ENCODE measurements at places on chromosomes 13 and 19.
A peak's percentile ranks its signal among the peaks of the same experiment; 100 is the strongest.

GRCh38 chr13:48585456-48585840 is 52.6 kb upstream of the RCBTB2 start:
- no peak for DNase-seq

- DNase-seq: no peak
These were observed 167.6 kb downstream of the B3GLCT start for GRCh38 chr13:31367410-31367809.

DNA sequence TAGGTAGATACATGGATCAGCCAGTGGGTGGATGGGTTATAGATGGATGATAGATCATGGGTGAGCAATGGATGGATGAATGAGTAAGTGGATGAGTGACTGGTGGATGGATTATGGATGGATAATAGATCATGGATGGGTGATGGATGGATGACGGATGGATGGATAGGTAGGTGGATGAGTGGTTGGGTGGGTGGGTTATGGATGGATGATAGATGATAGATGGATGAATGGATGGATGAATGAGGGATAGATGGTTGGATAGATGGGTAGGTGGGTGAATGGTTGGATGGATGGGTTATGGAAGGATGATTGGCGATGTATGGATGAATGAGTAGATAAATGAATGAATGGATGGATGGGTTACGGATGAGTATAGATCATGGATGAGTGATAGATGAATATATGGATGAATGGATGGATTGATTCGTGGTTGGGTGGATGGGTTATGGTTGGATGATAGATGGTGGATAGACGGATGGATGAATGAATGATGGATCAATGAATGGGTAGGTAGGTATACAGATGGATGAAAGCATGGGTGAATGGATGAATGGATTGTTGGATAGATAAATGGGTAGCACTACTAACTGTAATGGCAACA is 27.0 kb upstream of the PTPRS start:
- DNase-seq: no peak

DNA sequence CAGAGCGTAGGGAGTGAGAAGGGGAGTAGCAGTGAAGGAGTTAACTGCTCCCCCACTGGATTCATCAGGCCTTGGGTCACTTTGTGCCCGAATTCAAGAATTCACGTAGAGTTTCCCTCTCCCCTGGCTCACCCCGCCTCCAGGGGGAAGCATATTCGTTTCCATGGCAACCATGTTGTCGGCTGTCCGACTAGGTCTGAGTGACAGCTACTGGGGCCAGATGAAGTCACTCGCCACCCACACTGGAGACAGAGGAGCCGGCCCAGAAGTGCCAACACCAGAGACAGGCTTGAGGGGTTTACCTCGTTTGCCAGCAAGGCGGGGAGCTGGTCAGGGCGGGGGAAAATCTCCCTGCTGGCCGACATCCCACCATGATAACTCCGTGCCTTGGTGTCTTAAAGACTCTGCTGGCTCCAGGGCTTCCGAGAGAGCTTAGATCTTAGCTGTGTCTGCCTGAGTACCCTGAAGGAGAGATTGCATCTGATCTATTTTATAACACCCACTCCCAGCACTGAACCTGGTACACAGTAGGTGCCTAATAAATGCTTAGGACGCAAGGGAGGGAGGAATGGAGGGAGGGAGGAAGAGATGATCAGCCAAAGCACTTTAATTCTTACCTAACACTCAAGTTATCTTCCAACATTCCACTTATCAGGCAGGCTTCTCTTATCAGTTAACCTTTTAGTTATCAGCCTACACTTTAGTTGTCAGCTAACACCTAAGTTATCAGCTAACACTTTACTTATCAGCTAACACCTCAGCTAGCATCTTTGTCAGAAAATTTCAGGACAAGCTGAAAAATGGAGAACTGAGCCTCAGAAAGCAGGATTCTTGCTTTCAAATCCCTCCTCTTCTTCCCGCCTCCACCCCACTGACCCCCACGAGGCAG is 57.2 kb upstream of the ZNRF4 start:
- DNase-seq: peak; percentile 5

DNA sequence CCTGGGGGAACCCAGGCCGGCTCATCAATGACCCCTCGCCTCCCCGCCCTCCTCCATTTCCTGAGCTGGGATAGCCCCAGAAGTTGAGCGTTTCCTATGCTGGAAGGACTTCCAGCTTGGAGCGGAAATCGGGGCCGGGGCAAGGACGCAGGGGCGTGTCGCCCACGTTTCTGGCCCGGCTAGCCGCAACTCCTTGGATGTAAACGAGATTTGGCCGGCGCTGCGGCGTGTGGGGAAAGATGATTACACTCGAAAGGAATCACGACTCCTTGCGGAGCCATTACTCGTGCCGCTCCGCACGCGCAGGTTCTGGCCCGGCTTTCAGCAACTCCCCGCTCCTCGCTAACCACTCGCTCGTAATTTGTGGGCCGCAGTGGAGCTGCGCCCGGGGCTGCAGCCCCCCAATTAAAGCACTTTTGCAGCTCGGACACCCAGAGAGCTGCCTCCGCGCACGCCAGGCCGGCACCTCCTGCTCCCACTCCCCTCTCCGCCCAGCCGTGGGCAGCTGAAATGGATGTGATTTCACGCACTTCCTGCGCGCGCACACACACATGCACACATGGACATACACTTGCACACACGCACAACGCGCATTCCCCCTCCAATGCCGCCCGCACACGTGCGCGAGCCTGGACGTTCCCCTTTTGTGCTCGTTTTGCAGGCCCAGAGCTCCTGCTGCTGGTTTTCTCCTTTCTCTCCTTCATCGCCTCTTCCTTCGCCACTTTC is 15.7 kb downstream of the ZIC5 start:
- DNase-seq: no peak

- DNase-seq: no peak
These were observed 51.4 kb downstream of the ATP11A start for GRCh38 chr13:112741185-112741755.

DNA sequence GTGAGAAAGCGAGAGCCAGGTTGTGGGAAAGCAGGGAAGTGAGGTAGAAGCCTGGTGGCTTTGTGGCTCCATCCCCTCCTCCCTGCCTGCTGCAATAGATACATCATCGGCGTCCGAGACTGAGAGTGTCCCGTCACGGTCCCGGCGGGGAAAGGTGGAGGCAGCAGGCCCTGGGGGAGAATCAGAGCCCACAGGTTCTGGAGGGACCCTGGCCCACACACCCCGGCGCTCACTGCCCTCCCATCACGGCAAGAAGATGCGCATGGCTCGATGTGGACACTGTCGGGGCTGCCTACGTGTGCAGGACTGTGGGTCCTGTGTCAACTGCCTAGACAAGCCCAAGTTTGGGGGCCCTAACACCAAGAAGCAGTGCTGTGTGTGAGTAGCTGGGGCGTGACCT is 5.1 kb downstream of the KMT2B start:
- DNase-seq: no peak

DNA sequence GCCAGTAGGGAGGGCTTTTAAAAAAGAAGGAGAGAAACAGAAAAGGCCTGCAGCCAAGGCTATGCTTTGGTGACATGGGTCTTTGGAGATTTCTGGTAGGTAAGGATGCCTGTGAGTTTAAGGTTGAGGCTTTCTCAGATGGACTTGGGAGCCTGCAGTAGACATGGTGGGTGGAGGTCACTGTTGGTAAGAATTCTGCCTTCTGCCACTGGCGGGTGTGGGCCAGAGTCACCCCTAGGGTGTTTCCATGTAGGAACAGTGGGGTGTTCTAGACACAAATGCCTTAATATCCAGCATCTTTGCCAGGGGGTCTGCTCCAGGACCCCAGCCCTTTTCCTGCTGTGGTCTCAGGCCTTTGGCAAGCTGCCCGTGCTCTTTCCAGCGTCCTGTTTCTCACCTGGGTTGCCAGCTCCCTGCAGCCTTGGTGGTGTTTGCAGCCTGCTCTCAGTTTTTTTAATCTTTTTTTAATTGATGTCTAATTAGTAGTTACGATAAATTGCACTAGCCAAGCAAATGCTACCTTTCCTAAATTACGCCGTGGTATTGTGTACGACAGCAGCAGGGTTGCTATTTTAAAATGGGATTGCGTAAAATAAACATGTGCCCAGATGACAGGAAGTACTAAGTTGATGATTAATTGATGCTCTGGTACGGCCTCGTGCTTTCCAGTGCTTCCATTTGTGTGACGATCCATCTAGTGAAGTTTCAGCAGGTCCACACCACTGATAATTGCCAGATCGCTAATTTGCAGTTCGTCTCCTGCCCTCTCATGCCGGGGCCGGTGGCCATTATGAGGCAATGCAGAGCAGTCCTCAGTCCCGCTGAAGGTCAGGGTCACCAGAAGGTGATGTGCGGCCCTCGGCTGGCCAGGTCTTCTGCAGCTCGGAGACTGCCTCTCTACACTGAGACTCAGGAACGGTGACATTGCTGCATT is 35.3 kb upstream of the NPAS1 start:
- no peak for DNase-seq

- peak; percentile 86 for DNase-seq
These were observed 1.1 kb upstream of the WBP4 start for GRCh38 chr13:41060082-41060723.

DNA sequence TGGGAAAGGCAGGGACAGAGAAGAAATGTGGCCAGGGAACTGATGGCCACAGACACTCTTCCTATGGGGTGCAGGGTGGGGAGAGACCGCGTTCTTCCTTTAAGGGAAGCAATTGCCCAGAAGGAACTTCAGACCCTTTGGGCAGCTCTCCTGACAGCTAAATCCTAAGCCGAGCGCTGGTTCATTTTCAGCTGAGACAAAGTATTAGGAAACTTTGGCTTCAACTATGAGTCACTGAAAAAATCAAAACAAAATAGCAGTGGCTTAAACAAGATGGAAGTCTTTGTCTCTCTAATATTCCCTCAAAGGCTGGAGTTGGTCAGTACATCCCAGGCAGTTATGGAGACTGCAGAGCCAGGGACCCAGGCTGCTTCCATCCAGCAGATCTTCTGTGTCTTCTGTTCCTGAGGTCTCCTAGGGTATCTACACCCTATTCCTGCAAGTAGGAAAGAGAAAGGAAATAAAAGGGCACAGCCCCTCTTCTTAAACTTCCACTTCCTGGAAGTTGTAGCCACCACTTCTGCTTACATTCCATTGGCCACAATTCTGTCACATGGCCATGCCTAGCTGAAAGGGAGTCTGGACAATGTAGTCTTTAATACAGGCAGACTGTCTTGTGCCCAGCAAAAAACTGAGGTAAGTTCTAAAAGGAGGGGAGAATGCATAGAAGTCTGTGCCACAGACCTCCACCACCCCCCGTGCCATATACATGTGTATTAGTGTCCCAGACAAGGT is 163.5 kb downstream of the KATNAL1 start:
- DNase-seq: no peak

- DNase-seq: peak; percentile 71
These were observed 6.5 kb upstream of the OPA3 start for GRCh38 chr19:45591004-45591637.

- DNase-seq: no peak
These were observed 15.8 kb downstream of the MRPS31 start for GRCh38 chr13:40755082-40755700.

DNA sequence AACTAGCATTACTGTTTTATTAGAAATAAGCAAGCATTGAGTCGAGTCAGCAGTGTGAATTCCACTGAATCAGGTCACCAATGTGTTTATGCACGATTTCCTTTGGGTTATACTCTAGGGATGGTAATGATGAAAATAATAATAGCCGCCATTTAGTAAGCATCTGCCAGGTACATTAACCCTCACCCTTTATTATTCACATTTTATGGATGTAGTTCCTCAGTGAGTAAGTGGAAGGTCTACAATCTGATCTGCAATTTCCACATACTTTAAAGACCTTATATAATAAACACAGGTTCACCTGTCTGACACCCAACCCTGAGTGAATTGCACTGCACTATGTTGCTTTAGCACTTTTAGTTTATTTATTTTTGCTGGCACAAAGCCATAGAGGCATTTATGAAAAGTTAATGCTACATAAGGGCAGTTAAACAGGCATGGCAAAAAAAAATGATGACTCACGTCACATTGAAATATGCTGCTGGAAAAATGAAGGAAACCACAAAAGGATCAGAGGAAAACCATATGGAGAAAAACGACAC is 122.4 kb downstream of the TRPC4 start:
- DNase-seq: no peak

DNA sequence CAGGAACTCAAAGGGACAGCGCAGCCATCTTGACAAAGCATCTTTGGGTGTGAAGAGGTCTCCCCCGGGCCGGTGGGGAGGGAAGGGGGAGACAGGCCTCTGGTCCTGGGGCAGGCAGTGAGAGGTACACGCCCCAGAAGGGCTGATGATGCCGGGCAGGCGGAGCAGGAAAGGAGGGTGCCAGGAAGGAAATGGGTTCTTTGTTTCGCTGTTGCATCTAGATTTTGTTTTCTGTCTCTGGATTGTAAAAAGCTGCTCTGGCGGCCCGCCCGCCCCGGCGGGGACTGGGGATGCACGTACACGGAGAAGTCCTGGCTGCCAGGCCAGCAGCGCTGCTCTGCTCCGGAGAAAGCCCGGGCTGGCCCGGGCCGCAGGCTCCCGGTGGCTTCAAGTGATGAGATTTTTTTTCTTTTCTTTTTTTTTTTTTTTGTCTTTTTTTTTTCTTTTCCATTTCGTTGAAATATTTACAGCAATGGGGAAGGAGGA is 13.2 kb upstream of the ASF1B start:
- DNase-seq: peak; percentile 54

DNA sequence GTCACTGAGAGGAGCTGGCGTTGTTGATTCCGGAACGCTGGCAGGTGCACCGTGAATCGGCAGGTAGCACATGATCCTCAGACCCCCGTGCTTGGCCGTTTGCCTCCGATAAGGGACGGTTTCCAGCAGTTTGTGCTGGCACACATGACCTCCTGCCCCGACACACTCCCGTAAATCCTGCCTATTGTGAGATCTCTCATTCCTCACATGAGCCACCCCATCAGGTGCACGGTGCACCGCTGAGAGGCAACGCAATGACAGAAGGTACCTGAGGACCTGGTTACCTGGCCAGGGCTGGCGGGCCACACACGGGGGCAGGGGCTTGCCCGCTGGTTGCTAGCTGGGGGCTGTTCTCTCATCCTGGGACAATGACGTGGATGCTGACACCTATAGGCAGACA is 2.1 kb upstream of the ADPRHL1 start:
- no peak for DNase-seq

Data from activated CD4-positive, alpha-beta T cell treated with anti-CD3 and anti-CD28 coated beads for 48 hours (primary cell).